NCI-H524 (cell line): ENCODE measurements at places on chromosomes 3 and 15.
A peak's percentile ranks its signal among the peaks of the same experiment; 100 is the strongest.

DNA sequence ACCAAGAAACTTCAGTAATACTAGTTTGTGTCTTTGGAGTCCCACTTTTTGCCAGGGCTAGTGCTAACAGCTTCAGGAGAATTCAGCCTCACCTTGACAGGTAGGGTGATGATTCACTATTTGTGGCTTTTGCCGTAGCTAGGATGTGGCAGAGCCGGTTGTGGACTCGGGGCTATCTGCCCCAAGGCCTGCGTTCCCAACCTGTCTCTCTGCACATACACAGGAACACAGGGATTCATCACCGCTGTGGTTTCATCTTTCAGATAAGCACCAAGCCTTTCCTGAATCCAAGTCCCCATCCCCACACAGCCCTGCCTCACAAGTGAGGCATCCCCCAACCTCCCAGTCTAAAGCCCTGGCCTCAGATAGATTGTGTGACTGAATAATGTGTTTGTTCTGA, 45.2 kb upstream of the POLG start:
- DNase-seq = no peak

DNA sequence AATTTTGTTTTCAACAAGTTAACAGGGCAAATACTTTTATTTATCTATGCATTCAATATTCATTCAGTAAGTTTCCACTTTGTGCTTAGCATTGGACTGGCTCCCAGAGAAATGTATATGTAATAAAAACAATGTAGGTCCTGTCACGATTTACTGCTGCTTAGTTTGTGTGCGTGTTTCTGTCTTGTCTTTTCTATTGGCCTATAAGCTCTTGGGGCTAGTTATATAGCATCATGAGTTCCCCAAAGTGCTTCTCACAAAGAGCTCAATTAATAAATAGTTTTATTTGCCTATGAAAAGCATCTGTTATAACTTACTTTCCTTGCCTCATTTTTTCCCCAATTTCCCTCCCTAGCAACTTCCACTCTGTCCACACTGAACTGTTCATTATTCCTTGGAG, 666.7 kb upstream of the NAALADL2 start:
- DNase-seq = no peak

- DNase-seq = peak; percentile 50
Measured at GRCh38 chr15:83436513-83437158, 10.5 kb upstream of the SH3GL3 start.

GRCh38 chr3:123728014-123728413, 143.2 kb upstream of the HACD2 start:
- no peak for DNase-seq

GRCh38 chr15:45884289-45884688, 249.5 kb downstream of the SQOR start:
- peak; percentile 37 for DNase-seq

DNA sequence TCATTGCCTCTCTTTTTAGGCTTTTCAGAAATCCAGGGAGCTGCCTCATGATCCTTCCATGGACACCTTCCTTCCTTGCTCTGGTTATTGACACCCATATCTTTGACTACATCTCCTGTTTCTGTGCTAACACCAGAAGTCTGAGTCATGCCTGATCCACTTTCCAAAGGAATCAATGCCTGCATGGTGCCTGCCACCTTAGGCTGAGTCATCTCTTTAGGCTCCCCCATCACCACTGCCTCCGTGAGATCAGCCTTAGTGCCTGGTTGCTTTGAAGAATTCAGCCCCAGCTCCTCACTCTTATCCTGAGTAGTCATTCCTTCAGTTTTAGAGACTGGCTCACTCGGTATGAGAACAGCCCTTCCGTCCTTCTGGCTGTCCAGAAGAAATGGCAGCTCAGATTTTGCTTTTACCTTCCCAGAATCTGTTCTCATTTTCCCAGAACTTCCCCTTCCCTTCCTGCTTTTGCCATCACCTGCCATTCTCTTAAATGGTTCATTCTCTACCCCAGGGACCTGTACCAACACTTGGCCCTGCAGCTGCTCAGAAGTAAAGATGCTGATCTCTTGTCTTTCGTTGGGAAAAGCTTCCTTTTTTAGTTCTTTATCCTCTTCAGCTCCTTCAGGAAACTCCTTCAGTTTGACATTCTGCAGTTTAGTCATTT, 105.3 kb downstream of the MAP4 start:
- DNase-seq = no peak

DNA sequence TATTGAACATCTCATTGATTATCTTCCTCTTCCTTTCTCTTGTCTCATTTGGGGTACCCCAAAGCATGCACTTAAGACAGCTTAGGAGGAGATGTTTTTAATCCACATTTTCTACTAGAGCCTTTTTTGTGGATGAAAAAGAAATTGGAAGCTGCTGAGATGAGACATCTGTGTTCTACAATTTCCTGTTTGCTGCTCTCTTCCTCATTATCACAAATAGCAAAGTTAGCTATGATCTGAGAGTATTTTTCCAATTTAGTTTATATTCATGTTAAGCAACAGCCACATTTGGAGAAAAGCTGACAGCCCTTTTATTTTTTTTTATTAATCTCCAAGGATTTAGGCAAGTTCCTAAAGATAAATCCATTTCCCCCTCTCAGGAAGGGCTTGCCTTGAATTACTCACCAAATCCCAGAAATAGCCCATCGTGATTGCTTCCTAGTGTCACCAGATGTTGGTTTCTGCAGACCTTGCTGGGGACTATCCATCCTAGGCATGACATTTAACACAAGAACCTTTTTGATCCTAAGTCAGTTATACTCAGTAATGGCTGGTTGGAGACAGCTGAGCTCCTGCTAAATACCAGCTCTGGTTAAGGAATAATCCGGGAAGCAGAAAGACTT, 70.8 kb upstream of the FILIP1L start:
- DNase-seq = no peak

DNA sequence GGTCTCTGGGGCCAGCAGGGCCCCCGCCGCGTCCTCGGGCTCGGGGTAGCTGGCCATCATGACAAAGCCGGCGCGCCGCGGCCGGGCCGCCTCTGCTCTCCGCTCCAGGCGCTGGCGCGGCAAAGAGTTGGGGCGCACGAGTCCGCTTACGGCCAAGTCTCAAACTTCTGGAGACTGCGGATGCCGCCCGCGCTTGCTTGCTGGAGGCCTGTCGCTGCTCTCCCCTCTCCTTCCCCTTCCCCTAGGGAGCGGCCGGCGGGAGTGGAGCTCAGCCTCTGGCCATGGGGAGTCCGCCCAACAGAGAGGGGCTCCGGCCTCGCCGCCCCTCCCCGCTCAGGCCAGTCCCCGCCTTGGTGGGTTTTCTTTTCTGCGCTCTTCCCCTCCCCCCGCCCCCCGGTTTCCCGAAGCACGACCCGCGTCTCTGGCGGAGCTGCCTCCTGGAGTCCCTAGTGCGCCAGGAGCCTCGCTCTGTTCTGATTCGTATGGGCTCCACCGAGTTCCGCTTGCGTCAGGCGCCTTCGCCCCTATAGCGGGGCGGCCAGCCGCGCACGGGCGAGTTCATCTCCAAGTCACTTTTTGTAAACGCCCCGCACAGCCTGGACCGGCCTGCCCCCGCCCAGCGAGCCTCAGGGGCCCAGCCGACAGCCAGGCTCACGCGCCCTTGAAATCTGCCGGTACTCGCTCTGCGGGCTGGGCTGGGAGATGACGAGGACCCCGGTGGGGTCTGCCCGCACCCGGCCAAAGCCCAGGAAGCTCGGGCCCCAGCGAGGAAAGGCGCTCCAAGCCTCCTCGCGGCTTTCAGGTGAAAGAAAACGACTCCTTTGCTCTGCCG, at the start of the genes FOXL2 and FOXL2NB:
FOXL2 (minus strand) TSS at position 475 of the 832 bp plus-strand sequence; CDS start at position 60, 415 bp downstream.
FOXL2NB (plus strand) TSS at position 555 of the 832 bp plus-strand sequence; CDS start at position 703, 148 bp downstream.
- DNase-seq = peak; percentile 56

DNA sequence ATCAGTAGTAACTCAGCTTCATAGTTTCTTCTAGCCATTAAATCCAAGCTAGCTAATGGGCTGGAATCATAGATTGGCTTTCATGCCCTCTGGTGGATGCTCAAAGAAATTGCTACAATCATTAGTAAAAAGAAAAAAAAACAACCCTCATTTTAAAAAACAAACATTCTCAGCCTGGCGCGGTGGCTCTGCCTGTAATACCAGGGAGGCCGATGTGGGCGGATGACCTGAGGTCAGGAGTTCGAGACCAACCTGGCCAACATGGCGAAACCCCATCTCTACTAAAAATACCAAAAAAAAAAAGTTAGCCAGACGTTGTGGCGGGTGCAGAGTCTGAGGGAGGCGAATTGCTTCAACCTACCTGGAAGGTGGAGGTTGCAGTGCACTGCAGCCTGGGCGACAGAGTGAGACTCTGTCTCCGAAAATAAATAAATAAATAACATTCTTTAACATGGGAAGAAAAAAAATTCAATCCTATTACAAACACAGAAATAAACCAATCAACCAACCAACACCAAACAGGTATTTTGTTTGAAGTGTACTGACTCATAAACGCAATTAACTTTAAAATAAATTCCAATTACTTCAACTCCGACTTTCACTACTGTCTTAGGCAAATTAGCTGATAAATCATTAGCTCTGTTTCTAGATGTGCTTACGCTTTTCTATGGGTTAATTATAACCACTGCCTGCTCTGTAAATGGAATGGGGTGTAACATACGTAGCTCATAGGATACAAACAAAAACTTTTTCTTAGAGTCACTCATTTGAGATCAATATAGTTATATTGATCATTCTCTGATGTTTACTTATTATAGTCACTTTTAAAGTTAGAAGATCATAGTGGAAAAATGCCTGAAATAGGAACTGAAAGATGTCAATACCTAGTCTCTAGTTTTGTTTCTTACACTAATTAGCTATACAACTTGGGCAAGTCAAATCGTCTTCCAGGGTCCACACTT, 24.9 kb downstream of the TMEM207 start:
- DNase-seq = peak; percentile 69

DNA sequence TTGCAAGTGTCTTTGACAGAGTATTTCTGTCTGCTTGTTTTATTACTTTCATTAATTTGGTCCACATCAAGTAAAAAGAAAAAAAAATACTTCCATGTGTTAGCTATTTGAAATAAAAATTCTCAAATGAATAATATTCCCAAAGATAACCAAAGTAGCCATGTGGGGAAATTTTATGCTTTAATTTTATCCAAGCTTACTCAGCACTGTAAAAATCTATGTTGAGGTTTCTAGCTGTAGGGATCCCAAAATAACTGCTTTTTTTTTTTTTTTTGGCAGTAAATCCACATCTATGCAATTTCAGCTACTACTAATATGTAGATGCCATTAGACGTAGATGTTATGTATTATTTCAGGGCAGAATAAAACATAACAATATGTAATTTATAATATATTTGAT, 35.4 kb upstream of the CNTN6 start:
- no peak for DNase-seq

DNA sequence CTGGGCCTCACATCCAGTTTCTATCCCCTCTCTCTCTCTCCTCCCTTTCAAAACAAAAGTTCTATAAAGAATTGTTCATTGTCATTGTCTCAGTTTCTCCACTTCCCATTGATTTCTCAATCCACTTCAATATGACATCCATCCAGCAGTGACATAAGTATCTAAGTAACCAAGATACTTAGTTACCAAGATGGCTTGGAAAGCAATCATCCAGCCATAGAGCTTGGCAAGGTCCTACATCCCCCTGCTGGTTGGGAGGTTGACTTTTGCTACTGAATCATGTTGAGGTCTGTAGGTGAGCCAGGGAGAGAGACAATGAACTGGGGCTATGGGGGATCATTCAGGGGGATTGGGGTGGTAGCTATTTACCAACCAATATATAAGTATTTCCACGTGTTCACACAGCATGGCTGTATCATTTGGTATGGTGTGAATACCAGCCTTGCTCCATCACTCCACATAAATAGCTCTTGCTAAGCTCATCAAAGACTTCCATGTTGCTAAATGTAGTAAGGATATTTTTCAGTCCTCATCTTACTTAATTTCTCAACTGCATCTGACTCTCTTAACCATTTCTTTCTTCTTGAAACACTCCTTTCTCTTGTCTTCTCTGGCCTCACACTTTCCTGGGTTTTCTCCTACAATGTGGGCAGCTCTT, 58.8 kb upstream of the NTRK3 start:
- DNase-seq = no peak

GRCh38 chr3:188516515-188516914, 362.6 kb downstream of the LPP start:
- no peak for DNase-seq

DNA sequence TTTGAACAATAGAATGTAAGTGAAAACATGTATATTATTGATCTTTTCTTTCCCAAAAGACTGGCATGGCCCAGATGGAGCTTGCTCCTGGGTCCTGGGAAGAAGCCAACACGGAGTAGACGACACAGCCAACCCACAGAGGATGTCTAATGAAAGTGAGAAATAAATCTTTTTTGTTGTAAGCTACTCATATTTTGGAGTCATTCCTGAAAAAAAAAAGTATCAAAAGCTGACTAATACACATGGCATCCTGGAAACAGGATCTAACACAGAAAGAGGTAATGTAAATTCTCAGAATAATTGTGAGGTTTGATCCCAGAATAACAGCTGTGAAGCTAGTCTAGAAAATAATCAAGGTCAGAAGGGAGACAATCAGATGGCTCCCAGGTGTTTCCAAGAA, 12.6 kb upstream of the FRMD5 start:
- DNase-seq = no peak

DNA sequence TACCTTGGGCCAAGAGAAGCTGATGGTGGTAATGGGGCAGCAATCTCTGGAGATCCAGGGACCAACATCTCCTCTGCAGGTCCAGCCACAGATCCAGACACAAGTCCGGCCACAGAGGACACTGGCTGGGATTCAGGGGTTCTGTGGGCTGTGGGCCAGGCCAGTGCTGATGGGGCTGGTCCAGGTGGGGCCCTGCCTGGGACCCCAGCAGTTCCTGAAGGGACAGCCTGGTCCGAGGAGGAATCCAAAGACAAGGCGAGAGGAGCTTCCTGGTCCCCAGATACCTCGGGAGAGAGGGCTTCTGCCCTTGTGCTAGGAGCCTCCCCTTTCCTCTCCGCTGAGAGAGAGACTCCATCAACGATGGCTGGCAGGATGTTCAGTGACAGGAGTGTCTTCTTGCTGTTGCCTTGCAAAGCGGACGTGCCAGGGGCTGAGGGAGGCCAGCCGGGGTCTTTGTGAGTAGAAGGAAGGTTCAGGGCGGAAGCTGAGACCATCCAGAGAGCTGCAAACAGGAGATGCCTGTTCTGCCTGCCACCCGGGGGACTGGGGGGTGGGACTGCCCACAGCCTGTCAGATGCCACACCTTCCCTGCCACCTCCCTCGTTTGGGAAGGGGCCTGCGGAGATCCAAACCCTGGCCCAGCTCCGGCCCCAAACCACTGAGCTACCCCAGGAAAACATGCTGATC, 24.5 kb upstream of the GOLGA6C start:
- DNase-seq = no peak

DNA sequence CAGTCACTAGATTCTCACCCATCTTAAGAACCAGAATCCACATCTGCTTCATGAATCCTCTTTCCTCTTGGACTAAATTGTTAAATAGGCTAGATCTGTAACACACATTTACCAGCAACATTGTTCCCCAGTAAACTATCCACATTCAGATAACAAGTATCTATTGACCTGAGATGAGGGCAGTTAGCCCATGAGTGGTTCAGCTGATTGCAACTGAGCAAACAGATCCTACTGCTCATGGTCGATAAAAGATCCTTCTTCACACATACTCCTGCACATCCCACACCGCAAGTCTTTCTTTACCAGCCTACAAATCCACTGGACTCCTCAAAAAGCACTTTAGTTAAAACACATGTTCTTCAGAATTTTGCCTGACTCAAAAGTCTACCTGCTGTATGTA, 59.2 kb downstream of the UACA start:
- DNase-seq = no peak
